ENCODE measurements at places on chromosomes 1 and 21. TPM values are rescaled to one million over a fixed set of nuclear protein-coding genes. Genes with fewer than 3 reads are reported as not detected.
A peak's percentile ranks its signal among the peaks of the same experiment; 100 is the strongest.

DNA sequence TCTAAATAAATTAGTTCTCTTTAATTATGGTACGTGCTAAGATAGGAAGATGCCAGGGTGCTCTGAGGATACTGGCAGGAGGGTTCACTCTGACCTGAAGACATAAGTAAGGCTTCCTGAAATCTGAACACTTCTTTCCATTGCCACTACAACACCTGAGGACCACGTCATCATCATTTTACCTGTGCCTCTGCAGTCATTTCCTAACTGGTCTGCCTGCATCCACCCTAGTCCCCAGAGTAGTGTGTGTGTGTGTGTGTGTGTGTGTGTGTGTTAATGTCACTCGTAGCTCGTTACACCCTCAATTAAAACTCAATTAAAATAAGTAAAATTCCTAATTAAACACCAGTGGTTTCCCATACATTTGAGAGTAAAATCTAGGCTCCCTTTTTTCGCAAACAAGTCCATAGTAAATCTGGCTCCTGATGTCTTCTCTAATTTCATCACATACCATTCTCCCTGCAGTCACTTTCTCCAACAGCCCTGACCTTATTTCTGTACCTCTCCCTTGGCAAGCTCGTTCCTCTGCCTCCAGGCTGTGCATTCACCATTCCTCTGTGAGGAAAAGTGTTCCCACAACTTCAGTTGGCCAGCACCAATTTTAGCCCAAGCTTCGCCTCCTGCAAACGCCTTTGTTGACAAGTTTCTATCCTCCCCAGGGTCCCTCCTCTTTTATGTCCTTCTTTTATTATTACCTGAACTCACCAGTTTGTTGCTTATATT is 8.7 kb downstream of the IL12RB2 start:
- DNase-seq = no peak

- no peak for DNase-seq
Measured at GRCh38 chr1:68185743-68186142, 46.6 kb downstream of the WLS start.

GRCh38 chr1:147627435-147628110 is 42.8 kb downstream of the ACP6 start:
- peak; percentile 37 for DNase-seq

DNA sequence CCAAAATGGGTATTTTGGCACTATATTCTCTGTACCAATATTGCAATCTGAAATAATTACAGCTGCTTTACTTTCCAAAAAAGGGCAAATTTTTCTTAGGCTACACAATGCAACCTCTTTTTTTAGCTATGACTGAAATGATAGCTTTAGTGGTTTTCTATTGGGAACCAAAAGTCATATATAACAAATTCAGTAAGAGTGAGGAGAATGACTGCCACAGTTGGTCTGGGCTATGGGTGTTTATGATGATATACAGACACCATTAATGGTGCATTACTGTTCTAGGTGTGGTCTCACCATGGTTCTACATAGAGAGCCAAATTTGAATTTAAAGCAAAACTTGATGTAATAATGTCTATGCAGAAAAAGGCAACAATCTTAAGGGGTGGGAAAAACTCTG is 72.3 kb upstream of the PTBP2 start:
- no peak for DNase-seq

Gene ELAPOR1
- total RNA-seq = 19.7 TPM

- no peak for DNase-seq
Measured at GRCh38 chr1:8211883-8212579, 105.9 kb upstream of the SLC45A1 start.

- DNase-seq = no peak
Measured at GRCh38 chr1:21082073-21082472, 94.6 kb downstream of the EIF4G3 start.

DNA sequence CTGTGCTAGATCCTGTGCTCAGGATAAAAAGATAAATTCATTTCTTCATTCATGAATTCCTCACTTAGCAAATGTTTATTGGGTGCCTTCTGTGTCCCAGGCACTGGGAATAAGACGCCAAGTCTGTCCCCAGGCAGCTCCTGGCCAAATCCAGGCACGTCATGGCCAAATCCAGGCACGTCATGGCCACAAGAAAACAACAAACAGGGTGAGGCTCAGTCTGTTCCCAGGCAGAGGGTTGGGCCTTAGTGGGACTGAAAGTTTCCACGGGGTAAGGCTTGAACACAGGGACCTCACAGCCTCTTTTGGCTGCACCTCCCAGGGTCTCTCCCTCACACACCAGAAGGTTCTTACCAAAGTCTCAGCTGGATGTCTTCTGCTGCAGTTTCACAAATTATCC is 95.7 kb downstream of the PAX7 start:
- DNase-seq = no peak

Gene LRRC53
- total RNA-seq = not detected

DNA sequence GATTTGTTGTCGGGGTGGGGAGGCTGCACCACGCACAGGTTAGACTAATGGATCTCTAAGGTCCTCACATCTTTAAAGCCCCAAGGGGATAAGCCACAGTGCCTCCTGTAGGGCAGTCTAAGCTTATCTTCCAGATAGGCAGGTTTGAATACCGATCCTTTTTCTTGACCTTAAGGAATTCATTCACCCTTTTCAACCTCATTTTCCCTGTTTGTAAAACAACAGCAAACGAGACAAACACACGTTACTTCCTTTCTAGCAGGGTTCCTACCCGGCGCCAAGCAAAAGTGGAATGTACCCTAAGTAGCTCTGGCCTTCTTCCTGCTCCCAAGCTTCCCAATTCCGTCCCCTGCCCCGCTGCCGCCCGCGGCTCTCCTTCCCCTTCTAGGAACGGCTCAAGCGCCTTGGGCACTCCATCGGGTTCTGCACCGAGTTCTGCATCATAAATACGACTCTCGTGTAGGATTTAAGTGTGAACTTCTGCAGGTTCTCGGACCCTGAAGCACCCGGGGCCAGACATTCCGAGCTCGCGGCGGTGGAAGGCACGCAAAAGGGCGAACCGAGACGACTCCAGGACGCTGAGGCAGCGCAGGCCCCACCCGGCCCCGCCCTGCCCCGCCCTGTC is 548 bp upstream of the CDC20 start:
- DNase-seq = no peak

DNA sequence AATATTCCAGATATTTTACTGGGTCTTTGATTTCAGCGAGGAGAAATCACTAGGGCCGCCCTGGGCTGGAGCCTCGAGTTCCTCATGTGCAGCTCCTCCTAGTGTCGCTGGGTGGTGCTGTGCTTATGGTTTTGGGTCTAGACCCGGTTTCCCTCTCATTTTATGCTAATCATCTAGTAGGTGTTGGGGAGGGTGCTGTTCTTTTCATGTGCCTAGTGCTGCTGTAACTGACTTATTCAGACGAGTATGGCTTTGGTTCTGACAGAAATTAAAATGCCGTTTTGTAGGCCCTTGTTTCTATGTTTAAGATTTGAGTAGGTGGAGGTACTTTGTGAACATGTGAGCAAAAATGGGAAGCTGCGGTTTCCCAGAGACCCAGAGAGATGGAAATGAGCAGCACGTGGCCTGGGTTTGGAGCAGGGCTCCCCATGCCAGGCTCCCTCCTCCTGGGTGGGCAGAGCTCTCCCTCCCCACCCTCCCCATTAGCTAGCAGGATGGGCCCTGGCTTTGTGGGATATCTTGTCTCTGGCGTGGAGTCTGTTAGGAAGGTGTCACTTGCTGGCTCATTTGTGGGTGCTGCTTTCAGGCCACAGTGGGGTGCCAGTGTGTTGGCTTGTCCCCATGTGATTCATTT is 74.0 kb upstream of the GPR88 start:
- DNase-seq = peak; percentile 32

Gene CALML6
- total RNA-seq = 0.32 TPM

Gene ATP6V1G3
- not detected for total RNA-seq

DNA sequence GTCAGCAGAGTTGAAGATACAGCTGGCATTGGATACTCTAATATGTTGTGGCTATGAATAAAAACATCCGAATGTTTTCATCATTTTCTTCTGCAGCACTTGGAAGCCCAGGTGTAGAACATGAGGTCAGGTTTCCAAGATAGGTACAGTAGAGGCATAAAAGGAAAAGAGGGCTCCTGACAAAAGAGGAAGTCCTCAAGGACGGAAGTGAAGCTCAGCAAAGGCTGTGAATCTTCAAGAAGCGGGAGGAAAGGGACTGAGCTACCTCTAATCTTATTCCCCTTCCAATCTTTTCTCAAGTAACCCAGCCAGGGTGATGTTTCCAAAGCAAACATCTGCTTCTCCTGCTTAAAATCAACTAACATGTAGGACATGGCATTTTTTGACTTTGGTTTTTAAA is 4.4 kb upstream of the PIK3C2B start:
- DNase-seq = no peak

DNA sequence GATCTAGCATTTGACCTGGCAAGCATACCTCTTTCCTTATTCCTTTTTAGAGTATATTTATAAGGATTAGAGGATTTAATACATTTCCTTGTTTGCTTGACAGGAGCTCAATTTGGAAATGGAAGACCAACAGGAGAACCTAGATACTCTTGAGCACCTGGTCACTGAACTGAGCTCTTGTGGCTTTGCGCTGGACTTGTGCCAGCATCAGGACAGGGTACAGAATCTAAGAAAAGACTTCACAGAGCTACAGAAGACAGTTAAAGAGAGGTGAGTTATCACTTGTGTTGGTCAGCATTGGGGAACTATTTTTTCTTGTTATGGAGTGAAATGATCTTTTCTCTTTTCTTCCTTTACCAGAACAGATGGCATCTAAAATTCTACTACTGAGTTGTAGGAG is 123.4 kb upstream of the BMP8A start:
- DNase-seq = no peak

GRCh38 chr21:43207043-43207315 is 38.2 kb downstream of the CRYAA start:
- no peak for DNase-seq

- DNase-seq = no peak
Measured at GRCh38 chr1:229619614-229620013, 6.3 kb downstream of the TAF5L start.

DNA sequence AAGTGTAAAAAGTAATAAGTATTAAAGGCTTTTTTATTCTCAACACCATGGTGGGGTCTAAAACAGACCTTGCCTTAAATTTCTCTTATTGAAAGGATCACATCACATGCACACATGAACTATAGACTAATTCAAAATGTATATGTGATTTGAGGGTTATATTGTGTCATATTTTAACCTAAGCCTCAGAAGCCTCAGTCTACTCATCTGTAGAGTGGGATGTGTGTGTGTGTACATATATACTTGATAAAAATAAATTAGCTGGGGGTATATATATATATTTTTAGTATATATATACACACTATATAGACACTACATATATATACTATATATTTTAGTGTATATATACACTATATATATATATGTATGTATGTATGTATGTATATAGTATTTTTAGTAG is 58.8 kb downstream of the KCTD3 start:
- DNase-seq = no peak

DNA sequence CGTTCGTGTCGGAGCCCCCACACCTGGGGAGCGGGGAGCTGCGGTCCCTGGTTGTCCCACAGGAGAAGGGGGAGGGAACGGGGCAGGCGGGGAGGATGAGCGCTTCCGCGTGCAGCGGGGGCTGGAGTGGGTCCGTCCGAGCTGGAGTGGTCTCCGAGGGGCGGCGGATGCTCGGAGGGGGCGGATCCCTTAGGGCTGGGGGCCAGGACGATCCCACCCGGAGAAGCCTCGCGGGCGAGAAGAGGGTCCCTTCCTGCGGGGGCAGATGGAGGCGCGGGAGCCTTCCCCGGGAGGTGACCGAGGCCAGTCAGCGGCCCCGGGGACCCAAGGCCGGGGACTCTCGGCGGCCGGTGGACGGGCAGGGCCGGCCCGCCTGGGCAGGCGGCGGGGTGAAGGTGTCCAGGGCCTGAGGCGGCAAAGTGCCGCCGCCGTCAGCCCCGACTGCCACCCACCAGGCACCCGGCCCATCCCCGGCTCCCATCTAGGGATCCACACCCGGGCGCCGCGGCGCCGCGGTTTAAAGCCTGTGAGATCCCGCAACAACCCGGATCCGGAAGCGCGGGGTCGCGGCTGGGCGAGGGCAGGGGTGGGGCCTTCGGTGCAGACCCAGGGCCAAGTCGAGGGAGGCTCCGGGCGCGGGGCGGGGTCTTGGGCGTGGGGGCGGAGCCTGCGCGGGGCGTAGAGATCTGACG is 5.3 kb upstream of the CCDC27 start:
- DNase-seq = peak; percentile 81

GRCh38 chr21:21147374-21147745 is 149.2 kb downstream of the NCAM2 start:
- DNase-seq = no peak

GRCh38 chr1:35854989-35855700 is 27.9 kb upstream of the AGO1 start:
- no peak for DNase-seq

Gene AUNIP
- total RNA-seq = 9.5 TPM

- no peak for DNase-seq
Measured at GRCh38 chr1:36083219-36083618, 675 bp upstream of the TEKT2 start.

DNA sequence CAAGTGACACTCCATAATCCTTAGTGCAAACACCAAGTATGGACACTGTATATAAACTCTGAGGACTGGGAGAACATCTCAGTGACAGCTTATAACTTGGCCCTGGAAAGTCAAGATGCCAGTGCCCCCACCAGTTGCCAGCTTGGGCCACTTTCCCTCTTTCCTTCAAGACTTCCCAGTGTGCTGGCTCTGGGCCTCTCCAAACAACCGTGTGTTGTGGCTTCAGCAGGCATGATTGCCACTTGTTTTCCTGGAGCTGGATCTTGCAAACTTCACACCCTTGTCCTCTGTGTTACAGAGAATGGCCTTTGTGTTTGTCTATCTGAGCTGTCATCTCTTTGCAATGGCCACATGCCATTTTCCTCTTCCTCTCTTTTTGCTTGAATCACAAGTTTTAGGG is 37.0 kb downstream of the CCDC185 start:
- DNase-seq = no peak

Measured in activated T-helper 2 cell treated with anti-CD3 and anti-CD28 coated beads, Interferon-gamma antibody, Interleukin-2, Interleukin-4, amounts not matched to agents 10 μg/mL and 5 μg/mL and 100 μg/mL, durations not matched to agents 14 hours and 24 hours and 36 hours (primary cell).